ENCODE measurements at places on chromosomes 13 and 19.
A peak's percentile ranks its signal among the peaks of the same experiment; 100 is the strongest.

DNA sequence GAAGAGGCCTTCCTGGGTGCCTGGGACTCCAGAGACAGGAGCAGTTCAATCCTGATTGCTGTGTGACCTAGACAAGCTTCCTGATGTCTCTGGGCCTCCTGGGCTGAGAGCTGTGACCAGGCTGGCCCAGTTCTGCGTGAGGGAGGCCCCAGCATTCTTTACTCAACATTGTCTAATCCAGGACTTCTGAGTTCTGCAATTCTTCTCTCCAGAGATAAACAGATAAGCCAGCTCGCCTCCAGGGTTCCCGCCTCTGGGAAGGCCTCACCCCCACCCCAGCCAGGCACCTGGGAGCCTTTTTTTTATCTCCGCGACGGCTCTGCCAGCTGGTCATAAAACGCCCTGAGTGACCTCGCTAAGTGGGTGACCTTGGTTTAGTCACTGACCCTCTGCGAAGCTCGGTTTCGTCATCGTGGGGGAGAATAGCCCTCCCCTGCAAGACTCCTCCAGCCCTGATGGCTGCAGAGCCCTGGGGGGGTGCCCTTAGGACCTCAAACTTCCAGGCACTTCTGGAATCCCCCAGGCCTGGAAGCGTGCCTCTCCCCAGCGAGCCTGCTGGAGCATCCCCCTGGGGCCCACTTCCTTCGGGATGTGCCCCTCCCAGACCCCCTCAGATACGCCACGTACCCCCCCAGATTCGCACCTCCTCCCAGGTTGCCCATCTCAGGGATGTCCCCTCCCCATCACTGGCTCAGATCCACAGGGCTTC is 1.9 kb downstream of the SULT2B1 start:
- no peak for DNase-seq

DNA sequence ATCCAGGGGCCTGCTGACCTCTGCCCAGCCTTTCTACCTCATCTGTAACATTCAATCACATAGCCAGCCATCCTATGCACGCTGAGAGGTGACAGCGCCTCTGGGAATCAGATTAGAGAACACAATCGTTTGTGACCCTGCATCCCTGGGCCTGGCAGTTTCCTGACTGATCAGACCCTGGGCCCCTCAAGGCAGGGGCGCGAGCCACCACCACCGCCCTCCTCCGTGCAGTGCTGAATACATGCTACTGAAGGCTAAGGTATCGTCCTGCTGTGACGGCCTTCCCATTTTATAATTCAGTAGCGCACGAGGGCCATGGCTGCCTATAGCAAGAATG is 1.3 kb downstream of the TMTC4 start:
- DNase-seq: no peak

- DNase-seq: no peak
Observed at GRCh38 chr19:47226426-47227351, 4.3 kb downstream of the BBC3 start.

GRCh38 chr13:75263741-75264407 is 218.1 kb downstream of the TBC1D4 start:
- no peak for DNase-seq

DNA sequence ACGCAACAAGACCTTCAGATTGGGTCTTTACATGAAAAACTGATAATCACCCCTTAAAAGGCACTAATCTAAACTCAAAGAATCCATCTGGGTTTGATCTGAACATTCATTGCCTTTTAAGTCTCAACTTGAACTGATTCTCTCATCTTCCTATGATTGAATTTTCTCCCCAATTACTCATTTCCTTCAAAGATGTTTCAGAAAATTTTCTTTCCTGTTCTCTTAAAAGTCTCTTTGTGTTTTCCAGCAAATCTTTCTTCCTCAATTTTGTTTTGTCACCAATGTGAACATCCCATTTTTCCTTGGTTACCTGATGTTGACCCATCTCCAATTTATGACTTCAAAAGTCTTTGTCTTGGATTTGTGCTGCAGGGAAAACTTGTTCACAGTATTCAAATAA is 234.3 kb downstream of the DACH1 start:
- DNase-seq: no peak

- no peak for DNase-seq
Observed at GRCh38 chr13:35468195-35468594, 8.3 kb downstream of the MAB21L1 start.

- DNase-seq: no peak
Observed at GRCh38 chr13:21039097-21039800, 22.1 kb downstream of the LATS2 start.

- no peak for DNase-seq
Observed at GRCh38 chr13:36789061-36789460, 30.0 kb upstream of the RFXAP start.

DNA sequence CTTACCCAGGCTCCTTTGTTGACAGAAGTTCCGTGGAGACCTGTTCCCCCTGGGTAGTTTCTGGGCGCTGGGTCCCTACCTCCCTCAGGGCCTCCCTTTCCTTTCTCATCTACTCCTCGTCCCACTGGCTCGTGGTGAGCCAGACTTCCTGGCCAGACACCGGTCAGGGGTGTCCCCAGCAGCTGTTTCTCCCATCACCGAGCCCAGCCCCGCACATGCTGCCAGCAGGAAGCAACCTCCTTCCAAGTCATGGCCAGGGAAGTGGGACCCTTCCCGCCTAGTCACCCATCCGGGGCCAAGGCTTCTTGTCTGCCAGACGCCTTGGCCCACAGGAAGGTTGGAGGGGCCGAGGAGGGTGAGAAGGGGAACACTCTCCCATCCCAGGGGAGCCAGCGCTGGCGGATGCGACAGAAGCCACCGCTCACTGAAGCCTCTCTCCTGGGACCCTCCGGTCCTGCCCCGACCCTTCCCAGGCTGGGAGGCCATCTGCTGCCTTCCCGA is 5.7 kb downstream of the PAK4 start:
- DNase-seq: no peak

- DNase-seq: no peak
Observed at GRCh38 chr13:31250435-31250834, 50.7 kb downstream of the B3GLCT start.

DNA sequence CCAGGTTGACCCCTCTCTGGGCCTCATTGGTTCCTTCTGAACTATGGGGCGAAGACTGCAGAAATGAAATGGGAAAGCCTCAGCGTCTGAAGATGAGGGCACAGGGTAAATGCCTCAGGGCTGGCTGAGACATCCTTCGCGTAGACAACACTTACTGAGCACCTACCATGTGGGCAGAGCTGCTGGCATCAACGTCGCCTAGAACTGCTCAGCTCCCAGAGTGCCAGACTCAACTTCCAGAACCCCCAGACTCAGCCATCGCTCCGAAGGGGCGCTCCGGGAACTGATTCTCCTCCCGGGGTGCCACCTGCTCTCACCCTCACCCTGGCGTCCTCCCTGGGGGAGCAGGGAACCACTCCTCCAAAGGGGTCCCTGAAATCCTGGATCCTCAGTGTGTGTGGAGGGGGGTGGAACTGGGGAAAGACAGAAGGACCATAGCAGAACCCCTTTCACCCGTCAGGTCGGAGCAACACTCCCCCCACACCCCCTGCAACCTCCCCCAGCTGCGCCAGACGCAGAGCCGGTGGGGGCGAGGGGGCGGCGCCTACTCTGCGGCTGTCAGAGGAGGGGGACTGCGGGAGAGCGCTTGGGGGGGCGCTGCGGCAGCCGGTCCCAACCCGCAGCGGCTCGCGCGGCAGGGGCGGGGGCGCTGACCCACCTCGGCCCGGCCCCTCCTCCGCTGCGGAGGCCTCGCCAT is 8.2 kb upstream of the NFIC start:
- no peak for DNase-seq

- DNase-seq: no peak
Observed at GRCh38 chr19:2089001-2089711, 7.0 kb downstream of the MOB3A start.

GRCh38 chr13:93715866-93716265 is 489.3 kb downstream of the GPC6 start:
- no peak for DNase-seq

GRCh38 chr13:112330479-112331381 is 45.4 kb upstream of the SPACA7 start:
- no peak for DNase-seq

DNA sequence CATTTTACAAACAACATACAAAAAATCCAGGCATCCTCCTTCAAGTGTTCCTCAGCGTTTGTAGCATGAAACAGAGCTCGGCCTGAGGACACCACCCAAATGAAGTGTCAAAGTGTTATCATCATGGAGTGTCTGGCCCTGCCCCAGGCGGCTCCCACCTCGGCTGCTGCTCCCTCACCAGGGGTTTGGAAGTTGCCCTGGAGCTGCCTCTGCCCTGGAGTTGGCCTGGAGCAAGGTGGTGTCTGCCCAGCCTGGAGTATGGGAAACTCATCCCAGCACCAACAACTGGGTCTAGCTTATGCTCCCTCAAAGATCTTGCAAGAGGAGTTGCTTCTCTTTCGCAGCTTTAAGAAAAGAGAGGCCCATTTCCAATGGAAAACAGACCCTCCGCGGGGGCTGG is 120.4 kb downstream of the FOXO1 start:
- DNase-seq: no peak

- no peak for DNase-seq
Observed at GRCh38 chr13:106628936-106629659, 61.2 kb upstream of the ARGLU1 start.

DNA sequence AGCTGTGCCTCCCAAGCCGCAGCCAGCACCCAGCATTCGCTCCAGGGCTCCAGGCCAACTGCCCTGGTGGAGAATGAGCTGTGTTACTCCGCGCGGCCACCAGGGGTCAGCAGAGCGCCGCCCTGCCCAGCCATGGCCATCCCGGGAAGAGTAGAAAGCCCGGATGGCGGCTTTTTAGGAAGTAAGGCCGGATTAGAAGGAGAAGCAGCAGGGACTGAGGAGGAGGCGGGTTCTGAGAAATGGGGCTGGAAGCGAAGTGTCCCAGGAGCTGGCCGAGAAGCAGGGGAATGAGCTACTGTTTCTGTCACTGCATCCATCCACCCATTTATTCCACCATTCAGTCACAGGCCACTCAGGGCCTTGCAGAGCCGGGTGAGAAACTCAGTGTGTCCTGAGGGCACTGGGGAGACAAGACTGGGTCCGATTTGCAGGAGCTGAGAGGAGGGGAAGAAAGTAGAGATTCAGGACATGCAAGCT is 6.6 kb upstream of the NPAS1 start:
- DNase-seq: peak; percentile 39

DNA sequence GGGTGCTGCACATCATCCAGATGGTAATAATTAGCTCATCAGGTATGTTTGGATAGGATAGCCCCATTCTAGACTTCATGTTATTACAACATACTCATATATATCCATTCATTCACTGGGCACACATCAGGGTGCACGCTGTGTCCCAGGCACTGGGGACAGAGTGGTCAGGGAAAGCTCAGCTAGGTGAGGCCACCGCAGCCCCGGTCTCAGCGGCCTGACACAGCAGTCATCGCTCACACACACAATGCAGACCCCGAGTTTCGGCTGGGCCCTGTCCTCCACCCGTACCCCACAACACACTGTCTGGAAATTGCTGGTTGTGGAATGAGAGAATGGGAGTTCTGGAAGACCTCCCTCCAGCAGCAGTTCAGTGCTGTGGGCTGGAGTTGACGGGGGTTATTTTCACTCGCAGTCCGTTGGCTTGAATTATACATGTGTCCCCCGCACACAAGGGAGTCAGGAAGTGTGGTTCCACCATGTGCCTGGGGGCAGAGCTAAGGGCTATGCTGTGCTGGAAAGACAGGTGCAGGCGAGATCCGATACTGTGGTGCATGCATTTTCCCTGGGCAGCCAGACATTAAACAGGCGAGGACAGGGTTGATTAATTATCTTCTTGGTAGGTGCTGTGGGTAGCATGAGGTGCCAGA is 257.6 kb downstream of the TEX29 start:
- no peak for DNase-seq

- no peak for DNase-seq
Observed at GRCh38 chr13:111037927-111038326, 77.2 kb upstream of the ARHGEF7 start.

GRCh38 chr13:51347099-51347498 is 7.6 kb downstream of the SERPINE3 start:
- DNase-seq: no peak

DNA sequence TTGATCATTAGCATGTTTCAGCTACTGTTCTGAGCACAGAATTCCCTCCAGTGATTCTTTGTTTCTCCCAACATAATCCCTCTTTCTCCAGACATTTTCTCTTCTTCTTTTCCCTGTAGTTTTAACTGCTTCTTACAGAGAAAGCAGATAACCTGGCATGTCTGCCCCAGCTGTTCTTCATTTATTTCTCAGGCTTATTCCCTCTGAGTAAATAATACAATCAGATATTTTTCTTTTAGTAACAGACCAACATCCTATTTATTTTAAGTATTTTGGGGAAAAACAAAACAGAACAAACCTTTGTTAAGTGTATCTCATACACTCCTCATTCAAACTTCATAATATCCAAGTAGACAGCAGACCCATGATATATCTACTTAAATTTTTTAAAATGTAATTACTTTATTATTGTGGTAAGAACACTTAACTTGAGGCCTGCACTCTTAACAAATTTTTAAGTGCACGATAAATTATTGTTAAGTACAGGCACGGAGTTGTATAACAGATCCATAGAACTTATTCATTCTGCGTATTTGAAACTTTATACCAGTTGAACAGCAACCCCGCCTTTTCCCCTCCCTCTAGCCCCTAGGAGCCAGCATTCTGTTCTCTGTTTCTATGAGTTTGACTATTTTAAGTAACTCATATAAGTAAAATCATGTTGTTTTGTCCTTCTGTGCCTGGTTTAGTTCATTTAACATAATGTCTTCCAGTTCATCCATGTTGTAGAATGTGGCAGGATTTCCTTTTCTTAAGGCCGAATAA is 540.0 kb downstream of the LMO7 start:
- DNase-seq: no peak

GRCh38 chr13:19781526-19781925 is 1.2 kb downstream of the PSPC1 start:
- no peak for DNase-seq

- DNase-seq: no peak
Observed at GRCh38 chr19:1980091-1980808, 35.3 kb downstream of the BTBD2 start.

DNA sequence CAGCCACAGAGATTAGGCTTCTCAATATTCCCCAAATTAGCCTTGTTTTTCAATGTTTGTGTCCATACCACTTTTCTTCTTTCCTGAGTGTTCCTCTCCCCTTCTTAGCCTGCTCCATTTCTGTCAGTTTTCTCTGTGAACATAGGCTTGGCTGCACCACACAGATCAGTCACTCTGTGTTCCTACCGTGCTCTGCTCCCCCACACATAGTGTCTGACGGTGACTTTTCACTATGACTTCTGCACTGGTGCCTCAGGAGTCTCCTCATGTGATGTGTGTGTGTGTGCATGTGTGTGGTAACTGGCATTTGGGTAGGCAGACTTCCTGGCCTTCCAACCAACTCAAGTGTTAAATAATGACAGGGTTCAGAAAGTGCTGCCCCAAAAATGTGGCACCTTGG is 47.9 kb upstream of the MYCBP2 start:
- DNase-seq: no peak

DNA sequence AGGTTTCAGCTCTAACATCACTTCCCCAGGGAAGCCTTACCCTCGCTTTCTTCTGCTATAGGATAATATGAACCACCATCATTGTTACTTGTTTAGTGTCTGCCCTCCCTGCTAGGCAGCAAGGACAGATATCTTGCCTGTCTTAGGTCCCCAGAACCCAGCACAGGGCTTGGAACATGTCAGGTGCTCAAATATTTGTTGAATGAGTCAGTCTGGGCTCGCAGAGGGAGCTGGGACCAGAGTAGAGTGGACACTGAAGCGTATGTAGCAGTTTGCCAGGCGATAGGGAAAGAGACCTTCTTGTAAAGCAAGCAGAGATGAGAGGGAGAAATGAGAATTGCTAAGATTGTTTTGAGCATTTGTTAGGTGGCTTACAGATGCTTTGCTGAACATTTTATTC is 11.7 kb downstream of the BCKDHA start:
- DNase-seq: no peak

GRCh38 chr19:15859187-15859586 is 38.7 kb downstream of the CYP4F2 start:
- no peak for DNase-seq

- no peak for DNase-seq
Observed at GRCh38 chr19:11949201-11949600, 15.6 kb upstream of the ZNF763 start.

Measured in activated T-helper 1 cell treated with Interleukin-2 at 50 U/mL for 16 hours (primary cell).